ENCODE measurements at places on chromosomes 13 and 19.

DNA sequence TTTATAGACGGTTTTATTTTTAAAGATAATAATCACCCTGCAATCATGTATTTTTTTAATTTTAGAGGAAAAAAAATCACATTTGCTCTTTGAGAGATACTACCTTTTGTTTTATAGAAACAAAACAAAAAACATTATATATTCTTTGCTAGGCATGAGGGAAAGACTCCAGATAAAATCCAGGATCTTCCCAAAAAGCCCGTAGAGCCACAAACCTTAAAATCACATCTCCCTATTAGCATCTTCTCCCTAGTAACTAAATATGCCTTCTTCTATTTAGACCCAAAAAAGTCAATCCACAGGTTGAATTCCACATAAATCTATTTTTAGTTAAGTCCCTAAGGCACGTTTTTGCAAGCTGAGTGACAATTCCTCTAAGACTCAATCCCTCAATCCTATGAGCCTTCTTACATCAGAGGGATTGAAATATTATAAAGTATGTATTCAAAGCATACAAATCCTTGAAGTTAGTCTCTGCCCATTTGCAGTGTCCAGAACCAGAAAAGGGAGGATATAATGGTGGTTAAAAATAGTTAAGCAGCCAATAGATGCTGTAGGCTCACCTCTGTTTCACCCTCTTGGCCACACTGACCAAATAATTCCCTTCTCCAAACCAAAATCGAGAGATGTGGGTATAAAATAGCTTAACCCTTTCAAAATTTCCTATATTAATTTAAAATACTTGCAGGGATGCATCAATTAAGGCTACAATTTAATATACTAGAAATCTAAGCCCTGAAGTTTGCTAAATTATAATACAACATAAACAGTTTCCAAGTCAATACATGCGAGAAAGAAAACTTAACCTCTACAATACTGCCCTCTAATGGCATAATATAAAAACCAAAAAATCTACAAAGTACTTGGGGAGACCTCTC is 64.0 kb downstream of the SERP2 start:
- DNase-seq, result no peak

GRCh38 chr13:97723655-97724054 is 229.8 kb upstream of the IPO5 start:
- no peak for DNase-seq

DNA sequence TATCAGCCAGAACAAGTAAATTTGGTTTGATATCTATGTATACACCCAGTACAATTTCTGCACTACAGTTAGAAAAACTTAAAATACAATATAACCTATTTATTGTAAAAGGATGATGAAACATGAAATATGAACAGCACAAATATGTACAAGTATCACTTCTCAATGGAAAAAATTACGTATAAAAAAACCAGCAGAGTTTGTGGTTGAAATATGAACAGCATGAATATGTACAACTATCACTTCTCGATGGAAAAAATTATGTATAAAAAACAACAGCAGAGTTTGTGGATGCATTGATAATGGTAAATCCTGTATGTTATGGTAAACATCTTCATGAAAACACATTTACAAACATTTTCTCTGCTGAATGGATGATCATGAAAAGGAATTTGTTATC is 32.4 kb upstream of the CEACAM21 start:
- DNase-seq, result no peak

GRCh38 chr13:26075498-26075897 is 23.7 kb upstream of the SHISA2 start:
- DNase-seq, result no peak

GRCh38 chr13:106657104-106657503 is 89.2 kb upstream of the ARGLU1 start:
- no peak for DNase-seq

GRCh38 chr13:76023652-76024051 is 387.5 kb downstream of the LMO7 start:
- no peak for DNase-seq

DNA sequence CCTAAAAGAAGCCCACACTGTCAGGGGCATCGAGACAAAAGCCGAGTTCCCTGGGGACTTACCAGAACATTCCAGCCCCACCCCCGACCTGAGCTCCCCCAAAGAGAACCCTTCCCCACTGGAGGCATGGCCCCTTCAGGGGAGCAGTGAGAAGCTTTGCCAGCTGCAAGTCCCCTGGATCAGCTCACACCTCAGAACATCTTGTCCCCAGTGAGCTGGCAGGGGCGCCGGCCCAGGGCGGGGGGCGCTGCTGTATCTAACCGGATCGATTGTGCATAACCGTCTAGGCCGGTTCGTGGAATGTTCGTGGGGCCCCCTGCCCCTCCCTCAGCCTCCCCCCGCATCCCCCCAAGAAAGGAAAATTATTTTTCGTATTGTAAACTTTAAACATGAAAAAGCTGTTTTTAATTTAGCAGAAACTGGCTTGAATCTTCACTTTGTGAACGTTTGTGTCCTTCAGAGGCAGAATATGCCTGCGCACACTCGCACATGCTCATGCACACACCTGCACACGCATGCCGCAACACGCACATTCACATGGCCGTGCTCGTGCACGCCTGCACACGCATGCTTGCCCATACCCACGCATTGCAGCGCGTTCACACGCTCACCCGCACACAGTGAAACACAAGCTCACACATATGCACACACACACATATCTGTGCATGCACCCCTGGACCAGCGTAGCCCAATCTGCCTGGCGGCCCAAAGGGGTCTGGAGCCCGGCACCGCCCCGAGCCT is 12.0 kb upstream of the CRTC1 start:
- no peak for DNase-seq

GRCh38 chr13:35804901-35805300 is 326.3 kb downstream of the DCLK1 start:
- no peak for DNase-seq

- DNase-seq, result no peak
These were observed 15.6 kb upstream of the RNASEH2B start for GRCh38 chr13:50894012-50894411.

- DNase-seq, result no peak
These were observed 161.6 kb downstream of the RNF17 start for GRCh38 chr13:24925318-24926231.

DNA sequence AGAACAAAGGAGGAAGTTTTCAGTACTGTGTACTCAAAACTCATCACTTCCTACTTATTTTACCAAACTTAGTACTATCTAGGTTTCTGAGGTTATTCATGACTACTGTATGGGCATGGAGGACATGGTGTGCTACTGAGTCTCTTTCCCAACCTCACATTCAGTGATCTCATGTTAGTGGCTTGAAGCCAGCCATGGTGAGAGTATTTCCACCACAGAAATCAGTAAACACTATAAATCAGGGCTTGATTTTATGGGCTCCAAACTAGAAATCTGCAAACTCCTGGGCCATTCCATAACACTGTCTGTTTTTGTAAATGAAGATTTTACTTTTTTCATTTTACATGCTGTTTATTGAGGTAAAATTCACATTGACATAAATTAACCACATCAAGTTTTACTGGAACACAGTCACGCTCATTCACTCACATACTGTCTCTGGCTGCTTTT is 19.7 kb downstream of the MED26 start:
- DNase-seq, result no peak

DNA sequence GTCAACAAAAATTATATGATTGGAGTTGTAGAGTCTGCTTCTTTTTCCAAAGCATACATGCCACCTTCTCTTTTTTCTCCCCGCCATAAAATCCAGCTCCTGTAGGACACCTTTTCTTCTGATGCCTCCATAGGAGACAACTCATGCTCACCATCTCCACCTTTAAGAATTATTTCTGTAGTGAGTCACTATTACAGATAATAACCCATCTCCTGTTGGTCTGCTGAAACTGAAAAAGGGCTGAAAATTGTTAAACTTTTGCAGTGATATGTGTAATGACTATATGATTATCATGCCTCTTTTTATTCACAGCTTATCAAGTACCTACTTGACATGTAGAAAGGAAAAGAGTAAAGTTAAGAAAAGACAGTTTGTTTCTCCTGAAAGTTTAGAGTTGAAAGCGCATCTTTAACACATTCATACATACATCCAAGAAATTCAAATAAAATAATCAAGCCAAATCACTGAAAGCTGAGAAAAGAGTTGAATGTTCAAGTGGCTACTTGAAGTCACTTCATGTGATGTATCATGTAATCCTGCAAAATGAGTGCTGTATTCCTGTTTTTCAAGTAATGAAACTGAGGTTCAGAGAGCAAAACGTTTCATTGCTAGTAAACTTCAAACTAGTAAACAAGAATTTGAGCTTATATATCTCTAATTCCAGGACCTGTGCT is 35.5 kb upstream of the LPAR6 start:
- no peak for DNase-seq

GRCh38 chr19:46635920-46636761 is at the start of gene GNG8:
TSS of gene GNG8 (minus strand) at chr19:46636202. CDS start at chr19:46634682, 1,520 bp downstream.
- DNase-seq, result peak; percentile 32

DNA sequence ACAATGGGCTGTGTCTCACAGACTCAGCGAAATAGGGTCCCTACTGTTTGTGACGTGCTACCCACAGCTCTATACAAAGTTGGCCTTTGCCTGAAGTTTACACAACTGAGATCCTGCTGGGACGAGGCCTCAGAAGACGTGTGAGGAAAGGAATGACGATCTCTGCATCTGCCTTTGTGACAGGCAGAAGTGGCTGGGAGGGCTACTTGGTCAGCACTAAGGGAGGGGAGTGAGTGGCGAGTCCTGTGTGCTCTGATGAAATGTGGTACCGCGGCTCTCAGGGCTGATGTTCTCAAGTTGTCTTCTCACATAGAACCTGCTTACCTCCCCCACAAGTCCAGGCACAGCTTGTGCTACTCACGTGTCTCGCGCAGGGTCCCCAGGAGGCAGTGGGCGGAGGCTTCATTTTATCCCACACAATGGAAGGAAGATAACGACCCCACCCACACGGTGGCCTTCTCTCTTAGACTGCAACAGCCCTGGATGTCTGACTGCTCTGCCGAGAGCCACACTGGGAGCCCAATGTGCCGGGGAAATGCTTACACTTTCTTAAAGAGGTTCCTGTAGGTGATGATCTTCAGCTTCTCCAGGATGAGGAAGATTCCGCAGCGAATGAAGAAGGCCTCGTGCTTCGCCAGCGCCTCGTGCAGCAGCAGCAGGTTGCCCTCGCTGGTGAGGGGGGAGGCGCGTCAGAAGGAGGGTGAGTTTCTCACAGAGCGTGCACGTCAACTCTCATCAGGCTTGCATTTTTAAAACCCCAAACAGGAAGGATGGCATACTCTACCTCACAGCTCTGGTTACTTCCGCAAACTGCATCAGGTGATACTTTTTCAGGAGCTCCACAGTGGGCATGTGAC is 21.2 kb downstream of the PROZ start:
- DNase-seq, result no peak

GRCh38 chr13:77176350-77176749 is 149.4 kb upstream of the FBXL3 start:
- no peak for DNase-seq

DNA sequence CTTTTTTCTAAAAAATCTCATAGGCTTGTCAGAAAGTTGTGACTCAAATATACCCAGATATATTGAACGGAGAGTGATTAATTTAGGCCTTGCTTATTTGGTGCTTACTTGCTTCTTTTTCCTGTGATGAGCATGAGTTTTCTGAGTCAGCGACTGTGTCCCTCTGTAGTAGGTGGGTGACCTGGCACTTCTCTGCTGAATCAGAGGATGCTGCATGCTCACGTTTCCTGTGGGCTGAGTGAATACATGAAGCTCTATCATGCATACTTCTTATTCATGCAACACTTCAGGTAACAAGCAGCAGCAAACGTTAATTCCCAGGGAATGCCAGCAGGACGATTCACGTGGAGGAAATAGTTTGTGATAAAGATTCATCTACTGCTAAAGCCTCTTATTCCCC is 245.0 kb downstream of the KLF5 start:
- no peak for DNase-seq

- no peak for DNase-seq
These were observed 50.3 kb upstream of the ATP11A start for GRCh38 chr13:112639521-112639920.

GRCh38 chr13:69721631-69722030 is 386.0 kb upstream of the ATXN8OS start:
- DNase-seq, result no peak

DNA sequence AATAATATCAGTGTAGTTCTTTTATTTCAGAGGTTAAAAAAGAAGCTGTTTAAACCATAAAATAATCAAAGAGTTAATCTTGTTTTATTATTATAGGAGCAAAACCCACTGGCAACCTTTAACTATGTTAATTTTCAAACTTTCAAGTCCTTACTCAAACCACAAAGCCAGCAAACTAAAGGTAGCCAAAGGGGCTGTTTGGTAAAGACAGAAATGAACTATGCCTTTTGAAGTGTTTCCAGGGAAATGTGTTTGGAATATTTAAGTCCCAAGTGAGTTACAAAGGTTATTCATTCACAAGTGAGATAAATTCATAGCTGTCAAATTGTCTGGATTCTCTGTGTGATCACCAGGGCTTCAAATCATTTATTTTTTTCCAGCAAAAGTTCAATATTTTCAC is 264.7 kb downstream of the MZT1 start:
- no peak for DNase-seq

- DNase-seq, result no peak
These were observed 67.8 kb upstream of the CSNK1A1L start for GRCh38 chr13:37173214-37173613.

GRCh38 chr19:39086386-39086785 is 2.2 kb downstream of the ACP7 start:
- no peak for DNase-seq

DNA sequence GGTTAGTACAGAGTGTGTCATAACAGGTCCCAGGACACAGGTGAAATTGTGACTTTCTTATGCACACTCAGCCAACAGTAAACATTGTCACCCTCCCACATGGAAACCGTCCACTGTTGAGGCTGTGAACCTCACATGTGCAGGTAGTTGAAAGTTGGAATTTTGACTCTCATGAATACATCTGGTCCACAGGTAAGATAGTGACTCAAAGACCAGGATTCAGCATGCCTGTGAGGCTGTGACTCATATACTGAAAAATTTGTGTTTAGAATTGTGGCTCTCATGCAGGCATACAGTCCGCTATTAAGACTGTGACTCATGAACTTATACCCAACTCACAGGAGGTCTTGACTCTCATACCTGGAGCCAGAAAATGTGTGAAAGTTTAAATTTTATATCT is 67.8 kb downstream of the ZNF728 start:
- DNase-seq, result no peak

DNA sequence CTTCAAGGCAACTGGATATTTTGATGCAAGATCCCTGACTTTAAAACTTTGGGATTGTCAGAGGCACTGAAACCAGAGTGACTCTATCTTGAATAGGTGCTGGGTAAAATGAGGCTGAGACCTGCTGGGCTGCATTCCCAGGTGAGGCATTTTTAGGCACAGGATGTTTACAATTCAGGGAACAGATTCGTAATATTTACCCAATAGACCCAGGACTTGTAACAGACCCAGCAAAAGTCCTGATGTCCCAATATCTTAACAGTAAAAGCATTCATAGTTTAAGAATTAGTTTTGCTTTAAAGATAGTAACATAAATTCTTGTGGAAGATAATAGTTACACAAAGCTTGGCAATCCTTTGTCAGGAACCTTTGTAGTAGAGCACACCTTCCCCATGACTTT is 166.2 kb downstream of the FGF14 start:
- no peak for DNase-seq

GRCh38 chr13:26881154-26881553 is 120.6 kb upstream of the GPR12 start:
- no peak for DNase-seq

- no peak for DNase-seq
These were observed 8.8 kb upstream of the KLK8 start for GRCh38 chr19:51010066-51010795.

GRCh38 chr19:42508892-42509444 is 19.3 kb downstream of the CEACAM1 start:
- no peak for DNase-seq

- DNase-seq, result no peak
These were observed 176.5 kb upstream of the NBEA start for GRCh38 chr13:34765446-34766180.

GRCh38 chr19:15249972-15250639 is 17.9 kb upstream of the EPHX3 start:
- DNase-seq, result no peak
